ENCODE measurements at places on chromosomes 16 and 17. TPM values are rescaled to one million over a fixed set of nuclear protein-coding genes. Genes with fewer than 3 reads are reported as not detected.

Gene FAM83G
- 10.6 TPM for total RNA-seq

Gene SLC9A5
- total RNA-seq: 2.4 TPM

Gene PFAS
- total RNA-seq: 33.7 TPM

Gene SULT1A2
- total RNA-seq: not detected

Gene PLXDC1
- total RNA-seq: 8.9 TPM

Gene C1QTNF8
- total RNA-seq: not detected

Gene HOXB1
- not detected for total RNA-seq

Gene PIRT
- total RNA-seq: not detected

Gene CLEC19A
- total RNA-seq: not detected

Gene C17orf100
- total RNA-seq: 3.1 TPM

Gene CCDC200
- not detected for total RNA-seq

Gene SEBOX
- total RNA-seq: not detected

Gene RANGRF
- total RNA-seq: 14.1 TPM

Gene ITGB4
- total RNA-seq: 6.6 TPM

Gene HCRT
- not detected for total RNA-seq

Gene MGAT5B
- 5.1 TPM for total RNA-seq

Gene PRR15L
- total RNA-seq: not detected

Gene PYY
- total RNA-seq: not detected

Gene ATP5PD
- 238 TPM for total RNA-seq

Gene DNAH17
- total RNA-seq: 0.14 TPM

Gene KCNJ18
- not detected for total RNA-seq

Gene TSR1
- total RNA-seq: 36.4 TPM

Gene CCR7
- total RNA-seq: not detected

Gene FA2H
- total RNA-seq: 0.14 TPM

Gene GUCY2D
- not detected for total RNA-seq

Gene CLDN7
- total RNA-seq: 4.6 TPM

Gene ABCC6
- 2.4 TPM for total RNA-seq

Gene EPN3
- 1.7 TPM for total RNA-seq

Gene KRT12
- not detected for total RNA-seq

Gene OR1A1
- not detected for total RNA-seq

Gene PRCD
- total RNA-seq: 1.5 TPM

Gene NEURL4
- total RNA-seq: 32.5 TPM

Gene CFAP52
- not detected for total RNA-seq

Gene CACNG1
- total RNA-seq: not detected

Gene HSD17B1
- 1.5 TPM for total RNA-seq

Gene CTF1
- 5.2 TPM for total RNA-seq

Gene CDH13
- total RNA-seq: 23.0 TPM

Gene ATP6V0A1
- 75.8 TPM for total RNA-seq
